ENCODE measurements at places on chromosomes 1 and 21.

DNA sequence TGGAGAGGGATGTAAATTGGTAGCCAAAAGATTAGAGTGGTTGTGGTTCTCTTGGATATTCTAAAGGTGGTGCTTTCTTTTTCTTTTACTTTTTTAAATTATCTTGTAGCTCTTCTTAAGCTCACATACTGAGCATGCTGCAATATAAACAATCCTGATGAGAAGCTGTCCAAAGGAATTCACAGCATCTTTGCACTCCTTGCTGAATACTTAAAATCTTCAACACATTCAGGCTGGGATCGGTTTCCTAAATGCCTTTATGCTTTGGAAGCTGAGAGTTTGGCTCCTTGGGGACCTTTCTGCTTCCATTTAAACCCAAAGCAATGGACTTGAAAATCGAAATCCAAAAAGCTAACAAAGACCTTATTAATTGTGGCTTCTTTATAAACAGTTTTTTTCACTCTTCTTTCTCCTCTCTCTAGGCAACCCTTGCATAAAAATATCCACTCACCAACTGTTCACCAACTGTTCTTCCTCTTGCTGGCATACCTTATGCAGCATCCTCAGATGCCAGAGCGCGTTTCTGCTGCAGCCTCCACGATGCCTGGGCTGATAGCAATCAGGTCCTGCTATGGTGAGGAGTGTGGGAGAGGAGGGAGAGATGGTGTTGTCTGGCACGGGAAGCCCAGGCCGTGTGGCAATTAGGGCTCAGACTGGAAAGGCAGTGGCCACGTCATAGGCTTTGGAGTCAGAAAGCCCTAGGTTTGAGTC, 535.8 kb upstream of the DAB1 start:
- no peak for DNase-seq

- DNase-seq, result no peak
Observed at GRCh38 chr1:115324649-115325420, 13.2 kb downstream of the NGF start.

GRCh38 chr1:41547336-41547735, 62.9 kb upstream of the EDN2 start:
- no peak for DNase-seq

DNA sequence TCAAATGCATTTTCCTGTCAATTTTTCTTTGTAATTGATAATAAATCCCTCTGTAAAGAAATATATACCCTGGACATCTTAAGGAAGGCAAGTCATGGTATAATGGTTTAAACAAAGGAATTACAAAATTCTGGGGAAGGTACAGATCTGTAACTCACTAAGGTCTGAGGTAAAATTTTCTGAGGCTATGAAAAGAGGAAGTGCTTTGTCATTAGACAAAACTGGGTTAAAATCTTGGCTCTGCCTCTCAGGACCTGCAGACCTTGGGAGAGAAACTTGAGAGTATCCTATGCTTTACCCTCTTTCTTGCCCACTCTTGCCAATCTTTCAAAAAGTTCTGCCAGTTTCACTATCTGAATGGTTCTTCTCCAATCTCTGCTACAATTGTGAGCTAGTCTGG, 26.8 kb upstream of the BEND5 start:
- no peak for DNase-seq

GRCh38 chr1:12433323-12434053, 184.5 kb downstream of the DHRS3 start:
- DNase-seq, result no peak

DNA sequence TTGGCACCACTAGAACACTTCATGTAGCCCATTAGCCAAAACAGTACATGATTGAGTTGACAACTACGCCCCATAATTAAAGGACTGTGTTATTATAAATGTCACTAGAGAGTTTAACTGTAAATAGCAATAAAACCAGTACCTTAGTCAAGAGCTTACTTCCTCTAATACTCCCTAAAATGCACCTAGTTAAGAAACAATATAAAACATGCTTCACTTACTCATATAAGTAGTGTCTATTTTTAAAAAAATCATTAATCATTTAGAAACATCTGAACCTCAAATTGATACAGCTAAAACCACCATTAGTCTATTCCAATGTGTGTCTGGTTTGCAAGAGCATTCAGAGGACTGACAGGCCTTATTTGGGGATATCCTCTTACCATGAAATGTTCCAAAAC, 25.3 kb downstream of the PTP4A2 start:
- peak; percentile 52 for DNase-seq

DNA sequence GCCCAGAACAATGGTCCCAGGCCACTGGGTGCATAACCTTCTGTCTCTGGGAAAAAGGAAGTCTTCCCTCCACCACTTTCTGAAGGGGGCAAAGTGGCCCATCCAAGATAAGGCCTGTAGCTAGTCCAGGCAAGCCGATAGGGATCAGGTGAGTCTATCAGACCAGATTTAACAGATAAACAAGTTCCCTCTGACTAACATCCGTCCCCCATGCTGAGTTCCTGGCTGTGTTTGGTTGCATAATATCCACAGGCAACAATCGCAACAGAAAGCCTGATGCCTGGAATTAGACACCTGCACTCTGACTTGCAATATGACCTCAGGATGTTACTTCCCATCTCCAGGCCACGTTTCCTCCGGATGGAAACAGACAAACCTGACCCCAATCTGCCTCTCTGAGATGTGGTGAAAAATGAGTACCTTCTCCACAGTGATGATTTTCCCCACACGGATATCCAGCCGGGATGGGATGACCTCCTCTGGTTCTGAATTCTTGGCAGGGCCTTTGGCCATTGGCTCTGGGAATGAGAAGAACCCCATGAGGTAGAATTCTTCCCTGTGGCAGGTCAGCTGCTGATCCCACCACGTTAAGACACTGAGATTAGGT, 36.4 kb downstream of the YARS1 start:
- DNase-seq, result no peak

DNA sequence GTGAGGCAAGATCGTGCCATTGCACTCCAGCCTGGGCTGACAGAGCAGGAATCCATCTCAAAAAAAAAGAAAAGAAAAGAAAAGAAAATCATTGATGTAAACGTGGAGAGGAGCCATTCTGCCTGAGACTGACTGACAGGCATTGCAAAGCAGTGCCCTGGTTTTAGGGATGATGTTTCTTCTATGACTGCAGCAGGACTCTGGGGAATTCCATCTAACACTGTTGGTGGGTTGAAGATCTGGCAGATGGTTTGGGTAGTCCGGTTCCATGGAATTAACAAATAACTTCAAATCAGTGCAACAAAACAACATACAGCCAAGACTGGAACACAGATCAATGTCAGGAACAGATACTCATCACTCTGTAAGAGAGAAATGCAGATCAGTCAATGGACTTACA, 17.8 kb upstream of the LAMC2 start:
- DNase-seq, result no peak

GRCh38 chr1:218339267-218339831, 5.8 kb upstream of the TGFB2 start:
- DNase-seq, result no peak

DNA sequence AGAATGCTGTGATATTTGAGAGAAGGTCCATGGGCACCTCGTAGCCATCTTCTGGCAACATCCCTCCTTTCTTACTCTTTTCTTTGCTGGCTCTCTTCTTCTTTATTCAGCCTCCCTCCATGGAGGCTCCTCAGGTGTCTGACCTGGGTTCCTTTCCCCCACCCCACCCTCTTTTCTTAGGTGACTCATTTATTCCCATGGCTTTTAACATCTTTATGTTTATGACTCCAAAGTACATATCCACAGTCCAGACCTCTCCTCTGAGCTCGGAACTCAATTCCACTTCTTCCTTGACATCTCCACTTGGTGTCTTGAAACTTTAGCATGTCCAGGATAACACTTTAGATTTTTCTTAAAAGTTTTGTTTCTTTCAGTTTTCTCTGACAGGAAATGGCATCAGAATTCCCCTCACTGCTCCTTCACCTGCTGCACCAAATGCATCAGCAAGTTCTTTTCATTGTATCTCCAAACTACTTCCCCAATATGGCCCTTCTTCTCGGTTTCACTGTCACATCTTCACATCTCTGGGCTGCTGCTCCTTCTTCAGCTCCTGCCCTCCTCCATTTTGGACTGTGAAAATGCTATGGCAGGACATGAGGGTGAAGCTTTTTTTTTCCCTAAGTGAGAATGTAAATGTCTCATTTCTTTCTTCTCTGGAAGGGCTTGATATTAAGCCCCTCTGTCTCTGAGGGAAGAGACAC, 95.9 kb downstream of the GIPC2 start:
- peak; percentile 20 for DNase-seq
